NCI-H2081 treated with DMSO at 0.1 percent for 48 hours (cell line): ENCODE measurements at places on chromosomes 7 and 10.

DNA sequence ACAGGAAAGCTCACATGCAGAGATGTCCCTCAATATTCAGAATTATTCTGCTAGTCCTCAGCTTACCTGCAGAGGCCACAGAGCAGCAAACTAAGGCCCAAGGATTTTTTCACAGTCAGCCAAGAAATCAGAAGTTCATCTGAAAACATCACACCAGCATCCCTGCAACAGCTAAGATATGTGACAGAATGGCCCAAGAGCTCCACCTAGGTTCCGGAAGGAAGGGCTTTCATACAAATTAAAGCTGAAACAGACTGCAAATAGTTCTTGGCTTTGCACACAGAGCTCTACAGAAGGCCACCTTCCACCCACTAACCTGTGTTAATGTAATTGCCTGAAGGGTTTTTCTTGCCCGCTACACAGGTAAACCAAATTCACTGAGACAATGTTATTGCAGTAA lies 438.8 kb upstream of the C7orf33 start:
- no peak for DNase-seq

GRCh38 chr7:136139417-136139816 lies 162.3 kb upstream of the MTPN start:
- no peak for DNase-seq

DNA sequence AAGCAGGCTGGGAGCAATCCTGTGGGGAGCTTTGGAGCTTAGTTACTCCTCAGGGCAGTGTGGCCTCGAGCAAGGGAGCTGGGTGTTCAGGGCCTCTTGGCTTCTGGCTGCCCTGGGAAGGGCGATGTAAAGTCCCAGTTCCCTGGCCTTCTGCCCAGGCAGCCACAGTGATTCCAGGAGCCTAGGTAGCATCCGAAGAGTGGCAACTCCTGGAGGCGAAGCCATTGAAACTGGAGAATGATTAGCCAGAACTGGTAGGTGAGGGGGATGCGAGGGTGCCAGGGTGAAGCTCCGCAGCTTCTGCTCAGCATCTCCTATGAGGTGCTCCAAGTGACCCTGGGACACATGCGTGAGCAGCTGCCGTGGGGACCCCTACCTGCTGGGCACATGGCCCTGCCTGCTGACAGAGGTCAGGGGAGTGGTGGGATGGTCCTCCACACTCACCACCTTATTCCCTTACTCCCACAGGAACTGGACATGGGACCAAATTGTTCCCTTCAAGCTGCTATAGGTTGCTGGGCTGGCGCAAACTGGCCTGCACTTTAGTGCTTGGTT lies 7.8 kb upstream of the GDF2 start:
- no peak for DNase-seq

GRCh38 chr7:152596824-152597223 lies 79.1 kb downstream of the XRCC2 start:
- no peak for DNase-seq

GRCh38 chr10:123635131-123635530 lies 31.0 kb upstream of the GPR26 start:
- no peak for DNase-seq

DNA sequence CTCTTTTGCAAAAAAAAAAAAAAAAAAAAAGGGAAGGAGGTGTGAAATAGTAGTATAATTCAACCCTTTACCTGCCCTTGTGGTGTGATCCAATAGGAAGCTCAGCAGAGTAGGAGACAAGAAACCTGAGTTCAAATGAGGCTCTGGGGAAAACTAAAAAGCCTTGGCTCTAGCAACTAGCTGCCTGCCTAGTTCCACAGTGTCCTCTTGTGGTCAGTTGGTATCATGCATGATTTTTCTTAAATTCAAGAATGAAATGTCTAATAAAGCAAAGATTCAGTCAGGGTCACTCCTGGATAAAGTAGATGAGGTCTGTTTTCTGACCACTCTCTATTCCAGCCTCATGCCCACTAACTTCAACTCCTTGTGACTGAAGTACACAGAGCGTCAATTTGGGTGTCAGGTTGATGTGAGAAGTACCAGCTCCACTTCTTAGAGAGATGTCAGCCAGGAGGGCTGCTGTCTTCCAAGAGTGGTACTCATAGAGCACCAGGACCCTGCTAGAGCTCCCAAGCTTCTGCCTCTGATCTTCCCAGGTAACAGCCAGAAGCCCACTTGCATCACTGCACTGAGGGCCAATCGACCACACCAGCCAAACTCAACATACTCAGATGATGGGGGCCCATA lies 10.5 kb downstream of the LSM5 start:
- no peak for DNase-seq

DNA sequence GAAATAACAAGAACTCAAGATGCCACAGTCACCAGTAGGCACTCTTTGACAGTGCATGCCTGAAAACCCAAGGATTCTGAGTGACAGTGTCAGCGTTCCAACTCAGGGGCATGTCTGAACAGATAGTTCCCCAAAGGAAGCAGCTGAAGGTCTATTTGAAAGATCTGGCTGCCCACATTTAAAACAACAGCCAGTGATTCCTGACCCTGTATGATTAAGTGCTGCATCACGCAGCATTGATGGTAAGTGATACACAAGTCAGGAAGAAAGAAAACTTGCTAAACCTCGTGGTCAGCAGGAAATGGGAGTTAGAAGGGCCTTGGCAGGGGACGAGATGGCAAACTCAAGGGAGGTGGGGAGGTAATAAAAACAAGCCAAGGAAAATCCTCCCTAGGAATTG lies 1013.1 kb downstream of the TYW1 start:
- DNase-seq = no peak

DNA sequence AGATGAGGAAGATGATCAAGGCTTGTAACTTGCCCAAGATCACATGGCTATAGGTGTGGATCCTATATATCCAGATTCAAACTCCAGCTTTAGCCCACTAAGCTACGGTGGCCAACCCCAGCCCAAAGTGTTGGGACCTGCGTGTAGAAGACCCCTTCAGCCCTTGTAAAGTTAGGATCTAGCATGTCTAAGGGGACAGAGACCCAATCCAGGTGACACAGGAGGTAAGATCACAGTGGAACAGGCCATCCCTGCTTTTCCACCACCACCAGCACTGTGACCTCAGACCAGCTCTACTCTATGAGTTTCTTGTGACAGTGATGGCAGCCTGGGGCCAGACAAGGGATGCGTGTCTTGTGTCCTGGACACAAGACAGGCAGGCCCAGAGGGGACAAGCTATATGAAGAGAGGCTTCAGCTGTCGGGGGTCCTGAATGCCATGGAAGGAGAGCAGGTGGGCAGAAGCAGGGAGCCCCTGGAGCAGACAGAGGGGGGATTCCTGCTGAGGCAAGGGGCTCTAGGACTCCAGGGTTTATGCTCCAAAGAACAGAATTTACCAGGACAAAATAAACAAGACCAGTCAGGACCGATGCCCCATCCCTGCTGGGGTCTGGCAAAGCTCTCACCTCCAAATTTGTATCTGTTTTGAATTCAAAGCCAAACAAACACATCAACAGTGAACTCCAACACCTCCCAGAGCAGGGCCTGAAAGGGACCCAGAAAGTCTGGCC lies 10.4 kb downstream of the GPRIN2 start:
- no peak for DNase-seq
